ENCODE measurements at places on chromosomes 1 and 21.

DNA sequence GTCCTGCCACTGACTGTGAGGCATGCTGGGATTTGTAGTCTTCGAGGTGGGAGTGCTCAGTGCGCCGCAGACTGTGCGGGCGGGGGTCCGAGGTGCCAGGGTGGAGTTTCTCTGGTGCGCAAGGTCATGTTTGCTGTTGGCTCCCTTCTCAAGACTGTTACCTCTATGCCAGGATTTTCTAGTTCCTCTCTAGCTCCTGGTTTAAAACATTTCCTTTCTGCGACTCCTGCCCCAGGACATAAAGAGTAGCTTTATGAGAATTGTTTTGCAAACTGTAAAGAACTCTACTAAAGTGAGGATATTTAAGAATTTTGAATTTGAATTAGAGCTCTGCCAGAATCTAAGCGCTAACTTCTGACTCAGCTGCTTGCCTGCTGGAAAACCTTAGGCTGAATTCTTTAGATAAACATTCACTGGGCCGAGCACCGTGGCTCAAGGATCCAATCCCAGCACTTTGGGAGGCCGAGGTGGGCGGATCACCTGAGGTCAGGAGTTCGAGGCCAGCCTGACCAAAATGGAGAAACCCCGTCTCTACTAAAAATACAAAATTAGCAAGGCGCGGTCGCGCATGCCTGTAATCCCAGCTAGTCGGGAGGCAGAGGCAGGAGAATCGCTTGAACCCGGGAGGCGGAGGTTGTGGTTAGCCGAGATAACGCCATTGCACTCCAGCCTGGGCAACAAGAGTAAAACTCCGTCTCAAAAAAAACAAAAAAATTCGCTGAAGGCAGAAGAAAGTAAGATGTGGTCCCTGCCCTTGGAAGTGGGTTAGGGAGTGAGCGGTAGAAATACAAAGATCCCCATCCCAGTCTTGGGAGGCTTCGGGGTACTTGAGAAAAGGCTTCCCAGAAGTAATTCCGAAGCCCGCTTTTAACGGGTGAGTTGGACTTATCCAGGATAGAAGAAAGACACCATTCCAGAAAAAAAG lies 992 bp upstream of the USP48 start:
- no peak for DNase-seq

GRCh38 chr1:89529196-89529595 lies 4.6 kb downstream of the LRRC8B start:
- no peak for DNase-seq

- peak; percentile 85 for DNase-seq
These were observed 11.2 kb downstream of the TNFRSF1B start for GRCh38 chr1:12177999-12178441.

DNA sequence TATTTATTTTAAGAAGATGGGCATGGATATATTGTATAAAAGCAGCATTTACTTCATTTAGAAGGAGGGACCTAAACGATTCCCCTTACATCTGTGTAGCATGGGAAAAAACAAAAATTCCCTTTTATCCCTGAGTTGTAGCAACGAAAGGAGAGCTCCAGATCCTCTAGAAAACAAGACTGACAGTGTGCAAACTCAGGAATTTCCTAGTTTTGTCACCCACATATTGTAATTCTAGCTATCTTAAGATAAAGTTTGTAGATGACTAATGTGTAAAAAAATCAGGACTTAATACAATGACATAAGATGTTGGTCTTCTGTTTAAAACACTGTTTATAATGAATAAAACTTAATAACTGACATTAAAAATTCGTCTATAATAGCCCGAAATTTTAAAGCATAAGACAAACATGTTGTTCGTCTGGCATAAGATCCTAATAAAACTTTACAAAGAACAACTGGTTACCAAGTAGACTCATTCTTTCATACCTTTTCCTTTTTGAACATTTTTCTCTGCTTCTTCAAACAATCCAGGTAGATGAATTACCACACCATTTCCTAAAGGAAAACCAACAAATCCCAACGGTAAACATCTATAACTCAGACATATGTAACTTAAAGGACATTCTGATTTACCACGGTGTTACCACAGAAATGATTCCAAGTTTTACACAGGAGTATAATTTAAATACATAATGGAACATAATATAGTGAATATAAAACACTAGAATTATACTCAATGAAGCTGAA lies 15.2 kb downstream of the ADSS2 start:
- no peak for DNase-seq

GRCh38 chr1:112840631-112841624 lies 115.1 kb downstream of the SLC16A1 start:
- peak; percentile 1 for DNase-seq

- no peak for DNase-seq
These were observed 189.8 kb downstream of the RGS7 start for GRCh38 chr1:241167121-241167630.

- no peak for DNase-seq
These were observed 395 bp downstream of the SLC9A1 start for GRCh38 chr1:27154469-27154990.

- no peak for DNase-seq
These were observed 106.4 kb downstream of the TGFBR3 start for GRCh38 chr1:91779548-91780021.

DNA sequence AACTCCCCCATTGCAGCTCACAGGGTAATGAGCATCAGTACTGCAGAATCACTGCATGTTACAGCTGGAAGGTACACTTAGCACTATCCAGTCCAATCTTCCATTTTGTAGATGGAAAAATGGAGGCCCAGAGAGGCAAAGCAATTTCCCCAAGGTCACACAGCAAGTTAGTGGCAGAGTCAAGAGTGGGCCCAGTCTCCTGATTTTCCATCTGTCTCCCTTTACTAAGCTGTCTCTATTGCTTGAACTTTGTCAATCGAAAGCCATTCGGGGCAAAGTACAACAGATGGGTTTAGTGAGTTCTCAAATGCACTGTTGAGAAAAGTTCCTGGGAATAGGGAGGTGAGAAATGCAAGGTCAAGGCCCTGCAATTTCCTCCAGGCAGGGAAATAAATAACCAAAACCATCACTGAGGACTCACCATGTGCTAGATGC lies 50.4 kb upstream of the IFFO2 start:
- DNase-seq = no peak

DNA sequence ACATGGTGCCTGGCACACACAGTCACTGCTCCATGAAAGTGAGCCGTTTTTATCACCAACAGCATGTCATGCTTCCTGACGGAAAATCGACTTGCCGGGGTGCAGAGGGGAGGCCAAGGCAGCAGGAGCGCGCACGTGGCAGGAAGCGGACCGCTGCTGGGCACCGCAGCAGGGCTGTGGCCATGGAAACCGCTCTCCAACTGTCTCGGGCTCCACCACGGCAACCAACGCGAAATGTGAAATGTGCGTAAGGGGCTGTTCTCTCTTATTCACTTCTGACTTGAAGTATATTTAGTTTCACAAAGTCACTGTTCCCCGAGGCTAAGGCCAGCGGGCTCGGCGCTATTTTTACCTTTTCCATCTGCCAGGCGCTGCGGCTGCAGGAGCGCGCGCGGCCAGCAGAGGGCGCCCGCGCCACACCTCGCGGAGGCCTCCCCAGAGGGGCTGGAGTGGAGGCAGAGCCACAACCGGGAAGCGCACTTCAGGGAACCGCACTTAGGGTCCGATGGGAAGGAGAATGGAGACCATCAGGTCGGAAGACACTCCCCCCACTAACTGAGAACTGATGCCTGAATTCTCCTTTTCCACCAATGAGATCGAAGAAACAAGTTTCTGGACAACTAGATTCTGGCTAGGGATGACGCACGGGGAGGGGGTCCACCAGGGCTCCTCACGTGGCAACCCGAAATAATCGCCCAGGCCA lies 19.7 kb downstream of the RCC2 start:
- peak; percentile 68 for DNase-seq

DNA sequence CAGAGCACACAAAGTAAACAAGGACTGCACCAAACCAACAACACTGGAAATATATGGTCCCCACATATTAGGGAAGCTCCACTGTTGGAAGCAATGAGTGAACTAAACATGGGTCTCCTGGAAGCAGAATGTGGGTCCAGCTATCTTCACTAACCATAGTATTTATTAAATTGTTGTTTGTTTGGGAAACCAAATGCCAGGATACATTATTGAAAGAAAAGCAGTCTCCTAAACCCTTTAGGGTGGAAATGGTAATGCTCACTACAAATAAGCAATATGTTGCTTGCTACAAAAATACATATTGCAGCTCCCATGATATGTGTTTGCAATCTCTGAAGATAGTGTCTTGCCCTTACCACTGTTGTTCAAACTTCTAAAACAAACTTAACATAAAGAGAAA lies 2.2 kb downstream of the NEGR1 start:
- DNase-seq = no peak

GRCh38 chr1:27049607-27050006 lies 37.0 kb upstream of the TENT5B start:
- DNase-seq = no peak

DNA sequence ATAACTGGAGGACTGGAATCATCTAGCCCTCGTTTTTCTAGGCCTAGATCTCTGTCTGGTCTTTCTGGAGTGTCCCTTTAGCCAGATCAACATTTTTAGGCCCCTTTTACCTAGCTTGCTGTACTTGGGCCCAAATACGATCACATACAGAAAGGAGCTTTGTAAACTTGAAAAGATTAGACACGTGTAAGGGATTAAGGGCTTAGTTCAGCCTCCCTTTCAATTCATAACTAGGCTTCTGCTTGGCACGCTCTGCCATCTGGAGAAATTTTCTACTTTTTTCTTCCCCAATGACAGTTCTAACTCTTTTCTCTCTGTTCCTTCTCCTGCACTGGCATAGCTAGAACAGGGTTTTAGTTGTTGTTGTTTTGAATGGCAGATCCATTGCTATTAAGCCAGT lies 153.3 kb upstream of the BEND5 start:
- no peak for DNase-seq

DNA sequence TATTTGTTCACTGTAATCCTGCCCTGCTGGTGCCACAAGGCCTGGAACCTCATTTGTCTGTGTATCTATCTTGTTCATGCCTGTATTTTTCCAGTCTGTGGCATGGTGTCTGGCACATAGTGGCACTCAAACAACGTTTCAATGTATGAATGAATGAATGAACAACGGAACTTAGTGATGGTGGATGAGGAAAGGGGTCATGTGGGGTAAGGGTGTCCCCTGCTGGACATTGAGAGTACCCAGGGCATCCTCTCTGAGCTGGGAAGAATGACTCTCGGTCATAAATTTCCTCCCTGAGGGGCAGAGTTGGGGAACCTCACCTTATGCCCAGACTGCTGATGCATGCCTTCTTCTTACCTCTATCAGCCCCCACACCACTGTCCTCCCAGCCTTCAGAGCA lies 18.9 kb upstream of the ZNF683 start:
- DNase-seq = peak; percentile 72

- no peak for DNase-seq
These were observed 149.7 kb downstream of the HIVEP3 start for GRCh38 chr1:41769068-41769467.

GRCh38 chr1:29831500-29832117 lies 595.3 kb downstream of the PTPRU start:
- no peak for DNase-seq

DNA sequence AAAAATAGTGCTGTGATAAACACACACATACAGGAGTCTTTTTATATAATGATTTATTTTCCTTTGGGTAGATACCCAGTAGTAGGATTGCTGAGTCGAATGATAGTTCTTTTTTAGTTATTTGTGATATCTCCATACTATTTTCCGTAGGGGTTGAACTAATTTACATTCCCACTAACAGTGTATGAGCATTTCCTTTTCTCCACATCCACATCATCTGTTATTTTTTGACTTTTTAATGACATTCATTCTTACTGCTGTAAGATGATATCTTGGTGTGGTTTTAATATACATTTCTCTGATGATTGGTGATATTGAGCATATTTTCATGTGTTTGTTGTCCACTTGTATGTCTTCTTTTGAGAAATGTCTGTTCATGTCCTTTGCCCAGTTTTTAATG lies 78.3 kb downstream of the NIBAN1 start:
- DNase-seq = no peak

DNA sequence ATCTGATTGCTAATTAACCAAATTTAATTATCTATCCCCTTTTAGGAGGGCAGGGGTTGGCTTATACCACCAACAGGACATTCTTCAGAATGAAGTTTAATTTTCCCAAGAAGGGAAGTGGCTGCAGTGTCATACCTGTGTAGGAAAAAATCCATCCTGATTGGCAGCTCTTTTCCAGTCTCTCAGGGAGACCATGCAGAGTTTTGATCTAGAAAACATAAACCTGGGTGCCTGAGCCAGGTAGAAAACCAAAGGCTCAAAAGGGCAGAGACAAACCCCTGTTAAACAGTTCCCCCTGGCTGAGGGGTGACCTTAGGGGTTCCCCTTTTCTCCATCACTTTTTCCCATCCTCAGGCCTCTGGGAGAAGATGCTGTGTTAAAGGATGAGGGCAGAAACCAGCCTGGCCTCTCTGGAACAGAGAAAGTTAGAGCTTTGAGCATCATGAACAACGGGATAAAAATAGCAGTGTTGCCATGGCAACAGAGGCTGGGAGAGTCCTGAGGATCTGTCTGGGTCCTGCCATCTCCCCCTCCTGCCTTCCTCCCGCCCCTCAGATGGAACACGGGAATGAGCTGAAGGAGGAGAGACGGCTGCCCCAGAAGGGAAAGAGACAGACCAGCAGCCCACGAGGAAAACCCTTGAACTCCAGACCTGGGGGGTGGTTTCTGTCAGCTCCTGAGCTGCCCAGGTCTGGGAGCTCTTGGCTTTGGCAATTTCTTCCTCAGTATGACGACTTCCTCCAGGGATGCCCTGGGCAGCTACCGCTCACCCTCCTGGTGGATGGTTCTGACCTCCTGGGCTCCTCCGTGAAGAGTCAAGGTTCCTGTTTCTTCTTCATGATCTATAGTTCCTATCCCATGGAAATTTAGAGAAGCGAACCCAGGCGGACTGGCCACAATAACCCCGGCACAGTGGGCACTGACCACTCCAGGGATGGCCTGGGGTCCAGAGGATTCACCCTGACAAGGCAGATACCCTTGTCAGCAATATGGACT lies 14.0 kb upstream of the LEMD1 start:
- no peak for DNase-seq

- no peak for DNase-seq
These were observed 126.6 kb downstream of the PSMG1 start for GRCh38 chr21:39056636-39057035.

DNA sequence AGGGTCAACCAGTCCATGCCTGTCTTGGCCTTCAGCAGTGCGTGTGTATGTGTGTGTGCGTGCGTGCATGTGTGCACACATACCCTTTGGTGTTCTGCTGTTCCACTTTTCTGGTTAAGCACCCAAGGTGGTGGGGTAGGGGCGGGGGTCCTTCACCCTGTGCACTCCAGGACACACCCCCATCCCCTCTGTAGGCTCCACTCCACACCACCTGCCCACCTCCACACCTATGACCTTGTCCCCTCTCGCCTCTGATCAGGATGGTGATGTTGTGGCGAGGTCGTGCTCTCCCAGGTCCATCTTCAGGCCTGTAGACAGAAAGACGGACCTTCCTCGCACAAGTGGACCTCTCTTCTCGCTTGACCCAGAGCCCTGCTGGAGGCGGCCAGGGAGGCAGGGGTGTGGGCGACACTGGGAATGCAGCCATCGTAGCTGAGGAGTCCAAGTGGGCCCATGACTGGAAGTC lies 44.6 kb downstream of the WDR4 start:
- DNase-seq = no peak

GRCh38 chr1:154609398-154610380 lies 1.7 kb upstream of the ADAR start:
- peak; percentile 76 for DNase-seq

- DNase-seq = no peak
These were observed 9.7 kb downstream of the CTNNBIP1 start for GRCh38 chr1:9900142-9901043.

- no peak for DNase-seq
These were observed 108.7 kb downstream of the ENAH start for GRCh38 chr1:225544263-225544662.

Measured in CD4-positive, alpha-beta T cell treated with Interleukin-21 for 1 hour (primary cell).